ENCODE measurements at places on chromosomes 4 and X.

- DNase-seq, result no peak
These were observed 51.9 kb upstream of the SLC6A14 start for GRCh38 chrX:116384406-116384954.

- DNase-seq, result no peak
These were observed 46.5 kb upstream of the RAB9B start for GRCh38 chrX:103878466-103879122.

DNA sequence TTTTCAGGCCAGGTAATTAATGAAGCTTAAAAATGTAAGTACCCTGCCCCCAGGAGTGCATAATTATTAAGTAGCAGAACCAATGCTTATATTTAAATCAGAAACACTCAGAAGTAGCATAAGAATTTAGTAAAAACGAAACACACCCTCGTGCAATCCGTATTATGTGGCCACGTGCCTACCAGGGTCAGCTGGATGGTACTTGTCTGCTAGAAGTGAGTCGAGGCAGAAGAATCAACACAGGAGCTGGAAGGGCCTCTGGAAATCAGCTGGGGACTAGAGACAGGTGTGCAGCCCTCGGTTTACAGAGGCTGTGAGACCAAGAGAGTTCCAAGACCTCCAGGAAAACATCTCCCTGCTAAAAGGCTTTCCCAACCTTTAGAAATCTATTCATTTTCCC, 559 bp upstream of the FAM47E start:
- peak; percentile 21 for DNase-seq

DNA sequence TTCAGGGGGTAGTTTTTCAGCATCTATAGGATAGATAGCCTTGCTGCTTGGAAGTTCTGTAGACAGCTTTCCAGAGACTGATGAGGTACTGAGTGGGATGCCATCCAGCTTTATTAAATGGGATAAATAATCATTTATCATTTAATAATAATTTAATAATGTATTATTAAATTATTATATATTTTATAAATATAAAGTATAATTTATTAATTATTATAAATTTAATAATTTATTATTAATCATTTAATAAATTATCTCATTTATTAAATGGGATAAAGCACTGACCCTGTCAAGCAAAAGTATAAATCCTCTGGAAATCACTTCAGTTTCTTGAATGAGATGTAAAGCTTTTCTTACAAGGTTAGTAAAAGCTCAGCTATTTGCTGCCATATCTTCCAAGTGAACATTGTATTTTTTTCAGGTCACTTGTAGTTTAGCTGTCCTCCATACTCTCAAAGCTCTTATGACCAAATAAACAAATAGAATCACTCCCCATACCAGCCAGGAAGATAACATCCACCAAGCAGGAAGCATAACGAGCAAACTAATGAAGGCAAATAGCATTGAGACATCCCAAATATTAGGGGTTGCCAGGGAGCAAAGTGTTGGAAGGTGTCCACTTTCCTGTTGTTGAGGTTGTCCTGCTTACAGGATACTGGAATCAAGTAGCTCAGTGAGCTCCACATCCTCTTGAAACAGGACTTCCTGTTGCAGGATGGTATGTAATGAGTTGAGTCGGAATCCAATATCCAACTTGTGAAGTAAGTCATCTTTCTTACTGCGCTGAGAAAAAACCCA, 88.9 kb downstream of the ZNF674 start:
- DNase-seq, result peak; percentile 47

DNA sequence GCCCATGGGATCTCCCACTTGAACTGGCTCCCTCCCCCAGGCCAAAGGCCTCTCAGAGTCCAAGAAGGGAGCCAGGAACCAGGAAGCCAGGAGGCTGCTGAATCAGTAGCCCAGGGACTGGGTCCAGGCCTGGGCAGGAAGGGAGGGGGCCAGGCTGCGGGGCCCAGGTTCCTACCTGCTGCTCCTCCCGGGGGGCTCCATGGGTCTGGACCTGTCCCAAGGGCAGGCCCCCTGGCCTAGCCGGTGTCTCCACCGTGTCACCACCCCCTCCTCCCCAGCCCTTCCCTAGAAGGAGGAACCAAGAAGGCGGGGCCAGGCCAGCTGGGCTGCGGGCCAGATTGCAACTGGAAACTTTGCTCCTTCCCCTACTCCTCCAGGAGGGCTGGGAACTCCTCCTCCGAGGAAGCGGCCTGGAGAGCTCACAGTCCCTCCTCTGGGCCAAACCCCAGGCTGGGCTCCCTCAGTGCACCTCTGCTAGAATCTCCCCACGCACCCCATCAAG, at the start of gene IQSEC2:
TSS of gene IQSEC2 (minus strand) at position 264 of the 502 bp plus-strand sequence.
- DNase-seq, result peak; percentile 25

DNA sequence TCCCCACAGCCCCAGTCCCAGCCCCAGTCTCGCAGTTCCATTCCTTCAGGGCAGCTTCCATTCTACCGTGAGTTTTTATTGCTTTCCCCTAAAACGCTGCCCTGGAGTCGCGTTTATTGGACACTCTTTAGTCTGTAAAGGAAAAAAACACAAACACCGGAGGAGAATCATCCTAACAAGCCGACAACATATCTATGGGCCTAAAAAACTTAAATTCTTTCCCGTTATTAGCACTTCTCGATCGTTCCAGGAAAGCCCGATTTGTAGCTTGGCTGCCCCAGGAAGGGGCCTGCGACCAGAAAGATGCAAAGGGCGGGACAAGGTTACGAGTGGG, 178.5 kb downstream of the CBR4 start:
- no peak for DNase-seq

GRCh38 chrX:13064599-13065143, 20.3 kb upstream of the FAM9C start:
- DNase-seq, result no peak

GRCh38 chr4:165009493-165010227, 22.1 kb upstream of the TRIM60 start:
- DNase-seq, result no peak

GRCh38 chrX:69063486-69063885, 101.8 kb downstream of the PJA1 start:
- DNase-seq, result no peak

DNA sequence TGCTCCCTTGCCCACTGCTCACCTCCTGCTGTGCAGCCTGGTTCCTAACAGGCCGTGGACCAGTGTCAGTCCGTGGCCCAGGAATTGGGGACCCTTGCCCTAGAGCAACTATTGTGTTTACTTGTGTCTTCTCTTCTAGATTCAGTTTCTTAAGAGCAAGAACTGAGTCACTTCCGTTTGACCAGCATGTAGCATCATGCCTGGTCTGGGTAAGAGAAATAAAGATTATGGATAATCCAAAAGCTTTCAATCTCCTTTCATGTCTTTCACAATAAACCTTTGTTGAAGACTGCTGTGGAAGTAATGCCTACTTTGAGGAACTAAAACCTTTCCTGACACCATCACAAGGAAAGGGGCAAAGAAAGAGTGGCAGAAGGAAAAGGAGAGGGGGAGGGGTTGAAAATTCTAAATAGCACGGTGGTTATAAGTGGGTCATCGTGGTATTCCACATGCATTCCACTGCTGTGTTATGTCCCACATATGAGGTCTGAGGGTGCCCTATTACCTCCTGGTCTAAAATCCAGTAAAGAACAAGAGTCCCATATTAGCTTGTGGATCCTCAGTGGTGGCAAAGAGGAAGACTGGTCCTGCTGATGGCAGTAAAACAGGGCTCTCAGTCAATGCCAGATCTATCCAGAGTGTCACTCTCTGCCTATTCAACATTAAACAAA, 133.4 kb downstream of the RASL11B start:
- no peak for DNase-seq

DNA sequence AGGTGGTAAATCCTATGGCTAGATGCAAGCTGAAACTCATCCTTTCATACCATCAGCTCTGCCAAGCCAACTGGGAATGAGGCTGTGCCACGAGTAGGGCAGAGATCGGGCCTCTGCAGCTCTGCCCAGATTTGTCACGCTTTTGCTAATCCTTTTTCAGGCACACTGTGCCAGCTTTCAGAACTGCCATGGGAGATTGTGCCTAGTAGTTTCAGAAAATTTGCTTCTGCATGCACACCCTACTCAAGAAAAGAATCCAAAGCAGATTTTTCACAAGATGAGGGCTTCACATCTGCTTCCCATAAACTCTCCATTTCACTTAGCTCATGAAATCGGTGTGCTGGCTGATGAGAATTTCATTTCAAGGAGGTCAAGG, 3.3 kb upstream of the ADH7 start:
- no peak for DNase-seq

GRCh38 chr4:41632481-41633073, 94.6 kb downstream of the LIMCH1 start:
- DNase-seq, result no peak

GRCh38 chrX:69148946-69149345, 16.3 kb downstream of the PJA1 start:
- no peak for DNase-seq

GRCh38 chr4:153532636-153533035, 66.5 kb downstream of the TMEM131L start:
- no peak for DNase-seq

- DNase-seq, result no peak
These were observed 193.0 kb upstream of the C1QTNF7 start for GRCh38 chr4:15234856-15235126.

GRCh38 chr4:141220691-141221659, at the start of gene ZNF330:
ZNF330 (plus strand) TSS chr4:141220895; CDS start chr4:141222372, 1,477 bp downstream.
- DNase-seq, result peak; percentile 58

GRCh38 chr4:139808381-139808807, 142.8 kb downstream of the MGST2 start:
- peak; percentile 60 for DNase-seq

- DNase-seq, result no peak
These were observed 992.9 kb upstream of the PABPC4L start for GRCh38 chr4:135194477-135194876.

- peak; percentile 36 for DNase-seq
These were observed 10.3 kb downstream of the CPLX1 start for GRCh38 chr4:815464-816146.

GRCh38 chrX:112877771-112878173, 37.1 kb upstream of the AMOT start:
- no peak for DNase-seq

DNA sequence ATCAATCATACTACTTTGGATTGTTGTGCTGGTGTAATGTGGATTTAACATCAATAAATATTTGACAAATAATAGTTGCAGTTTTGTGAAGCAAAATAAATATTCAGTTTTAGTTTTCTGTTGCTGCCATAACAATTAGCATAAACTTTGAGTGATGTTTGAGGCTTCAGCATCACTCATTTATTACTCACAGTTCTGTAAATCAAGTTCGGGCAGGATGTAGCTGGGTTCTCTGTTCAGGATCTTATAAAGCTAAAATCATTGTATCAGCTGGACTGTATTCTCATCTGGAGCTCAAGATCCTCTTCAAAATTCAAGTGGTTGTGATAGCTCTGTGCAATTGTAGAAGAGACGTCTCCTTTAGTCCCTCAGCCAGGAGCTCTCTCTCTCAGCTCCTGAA, 81.7 kb downstream of the CBR4 start:
- no peak for DNase-seq

All from NCI-H2029 (cell line).